Stimulated activated CD8-positive, alpha-beta memory T cell treated with anti-CD3 and anti-CD28 coated beads, Interleukin-7, amount 100 ng/mL, for 1 hour (primary cell): ENCODE measurements at places on chromosomes 13 and 19.

DNA sequence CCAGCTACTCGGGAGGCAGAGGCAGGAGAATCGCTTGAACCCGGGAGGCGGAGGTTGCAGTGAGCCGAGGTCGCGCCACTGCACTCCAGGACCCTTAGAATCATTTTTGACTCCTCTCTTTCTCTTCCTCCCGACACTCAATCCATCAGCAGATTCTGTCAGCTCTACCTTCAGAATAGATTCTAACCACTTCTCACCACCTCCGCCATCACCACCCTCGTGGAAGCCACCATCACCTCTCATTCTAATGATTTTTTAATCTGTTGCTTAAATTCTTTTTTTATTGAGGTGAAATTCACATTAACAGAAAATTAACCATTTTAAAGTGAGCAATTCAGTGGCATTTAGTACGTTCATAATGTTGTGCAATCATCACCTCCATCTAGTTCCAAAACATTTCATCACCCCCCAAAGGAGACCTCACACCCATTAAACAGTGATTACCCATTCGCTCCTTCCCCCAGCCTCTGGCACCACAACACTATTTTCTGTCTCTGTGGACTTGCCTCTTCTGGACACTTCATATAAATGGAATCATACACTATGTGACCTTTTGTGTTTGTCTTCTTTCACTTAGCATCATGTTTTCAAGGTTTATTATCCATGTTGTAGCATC, 5.0 kb upstream of the CCDC61 start:
- DNase-seq: no peak

DNA sequence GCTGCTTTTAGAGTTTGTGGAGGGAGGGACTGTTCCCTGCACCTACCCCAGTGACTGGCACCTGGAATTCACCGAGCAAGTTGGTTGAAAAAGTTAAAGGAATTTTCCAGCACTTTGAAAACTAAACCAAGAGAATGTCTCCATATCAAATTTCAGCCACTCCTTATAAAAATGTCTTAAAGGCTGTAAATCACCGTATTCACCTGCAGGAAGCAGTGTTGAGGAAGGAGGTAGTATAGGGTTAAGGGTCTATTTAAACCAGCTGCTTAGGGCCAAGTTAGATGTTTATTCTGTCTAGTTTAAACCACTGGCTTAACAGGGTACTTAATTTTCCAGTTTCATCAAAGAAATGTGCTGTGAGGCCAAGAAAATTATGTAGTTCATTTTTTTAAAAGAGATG, 3.8 kb upstream of the RAB20 start:
- DNase-seq: no peak

GRCh38 chr19:11378319-11379189, 4.1 kb downstream of the SWSAP1 start:
- no peak for DNase-seq

- DNase-seq: no peak
Measured at GRCh38 chr19:40461669-40462221, 3.8 kb downstream of the BLVRB start.

DNA sequence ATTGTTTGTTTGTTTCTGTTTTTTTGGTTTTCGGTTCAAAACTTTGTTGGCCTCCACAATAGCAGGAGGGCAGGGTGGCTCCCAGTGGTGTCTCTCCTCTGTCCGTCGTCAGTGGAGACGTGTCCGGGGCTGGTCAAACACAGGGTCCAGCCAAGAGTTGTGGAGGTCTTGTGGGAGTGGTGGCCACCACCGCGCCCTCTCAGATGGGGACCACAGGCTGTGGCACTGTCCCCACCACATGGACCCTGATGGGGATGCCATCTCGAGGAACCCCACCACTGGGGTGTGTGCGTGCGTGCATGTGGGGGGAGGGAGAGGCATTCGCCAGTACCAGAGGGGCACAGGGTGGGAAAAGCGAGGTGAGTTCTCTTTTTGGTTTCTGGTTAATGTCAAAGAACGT, 13.8 kb downstream of the ZNF574 start:
- DNase-seq: no peak

DNA sequence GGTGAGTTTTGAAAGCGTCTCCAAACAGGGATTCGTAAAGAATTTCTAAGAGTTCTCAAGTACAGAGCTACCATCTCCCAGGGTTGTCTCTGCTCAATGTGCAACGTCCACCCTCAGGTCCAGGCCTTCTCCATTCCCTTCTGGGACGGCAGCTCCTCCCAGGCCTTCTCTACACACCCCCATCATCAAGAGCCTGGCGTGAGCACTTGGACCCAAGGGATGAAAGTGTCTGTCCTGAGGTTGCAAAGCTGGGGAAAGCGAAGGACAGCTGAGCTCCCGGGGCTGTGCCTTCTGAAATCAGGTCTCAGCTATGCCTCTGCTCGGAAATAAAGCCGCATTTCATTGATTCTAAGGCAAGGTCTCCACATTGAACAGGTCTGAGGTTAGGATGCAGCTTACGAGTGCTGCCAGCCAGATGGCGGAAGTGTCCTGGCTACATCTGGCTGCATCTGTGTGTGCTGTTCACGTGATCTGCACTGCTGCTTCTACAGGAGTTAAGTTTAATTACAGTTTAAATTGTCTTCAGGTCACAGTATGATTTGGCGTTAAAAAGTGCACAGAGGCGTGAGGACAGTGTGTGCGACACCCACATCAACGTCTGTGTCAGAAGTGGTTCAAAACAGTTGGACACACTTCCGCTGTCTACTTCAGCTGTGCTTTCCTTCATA, 27.0 kb upstream of the MIER2 start:
- no peak for DNase-seq

GRCh38 chr13:24053519-24054251, 106.8 kb upstream of the SPATA13 start:
- peak; percentile 13 for DNase-seq

- DNase-seq: no peak
Measured at GRCh38 chr19:38290631-38291147, 13.4 kb upstream of the C19orf33 start.

GRCh38 chr13:106291006-106291405, 244.5 kb downstream of the EFNB2 start:
- DNase-seq: no peak

GRCh38 chr13:112846411-112847115, 122.5 kb upstream of the MCF2L start:
- no peak for DNase-seq

GRCh38 chr19:37718304-37718703, 1.3 kb downstream of the ZNF607 start:
- DNase-seq: no peak

- DNase-seq: no peak
Measured at GRCh38 chr13:33536601-33537000, 251.0 kb upstream of the STARD13 start.

GRCh38 chr13:97934590-97934989, 18.9 kb upstream of the IPO5 start:
- no peak for DNase-seq

- no peak for DNase-seq
Measured at GRCh38 chr19:5149932-5150901, 181.3 kb downstream of the KDM4B start.
